Cortex of kidney (tissue), 1 donor: ENCODE measurements at places on chromosomes 13 and 19.

DNA sequence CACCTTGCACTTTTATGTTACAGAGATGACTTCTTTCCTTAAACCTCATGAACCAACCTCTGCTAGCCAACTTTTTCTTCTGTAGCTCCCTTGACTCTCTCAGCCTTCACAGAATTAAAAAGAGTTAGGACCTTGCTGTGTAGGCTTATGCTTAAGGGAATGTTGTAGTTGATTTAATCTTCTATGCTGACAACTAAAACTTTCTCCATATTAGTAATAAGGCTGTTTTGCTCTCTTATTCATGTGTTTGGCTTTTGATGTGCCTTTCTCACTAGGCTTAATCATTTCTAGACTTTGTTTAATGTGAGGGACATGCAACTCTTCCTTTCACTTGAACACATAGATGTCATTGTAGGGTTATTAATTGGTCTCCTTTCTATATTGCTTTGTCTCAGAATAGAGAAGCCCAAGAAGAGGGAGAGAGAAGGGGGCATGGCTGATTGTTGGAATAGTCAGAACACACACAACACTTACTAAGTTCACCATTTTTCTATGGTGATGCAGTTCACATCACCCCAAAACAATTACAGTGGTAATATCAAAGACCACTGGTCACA is 509.5 kb downstream of the UQCRFS1 start:
- DNase-seq: no peak

DNA sequence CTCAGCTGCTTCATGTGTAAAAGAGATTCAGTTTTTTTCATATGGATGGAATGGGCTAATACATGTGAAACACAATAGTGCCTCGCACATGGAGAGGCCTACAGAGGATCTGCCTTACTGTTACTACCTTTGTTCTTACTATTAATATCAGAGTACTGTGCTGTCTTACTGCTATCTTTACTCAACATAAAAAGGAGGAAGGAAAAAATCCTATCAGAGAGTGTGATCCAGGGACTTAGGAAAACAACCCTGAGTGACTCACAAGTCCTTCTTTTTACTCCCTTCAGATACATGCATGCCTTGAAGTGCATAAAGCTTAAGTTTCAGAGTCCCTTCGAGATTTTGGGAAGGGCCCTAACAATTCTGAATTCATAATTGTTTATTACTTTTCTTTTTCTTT is 136.8 kb downstream of the TBC1D4 start:
- no peak for DNase-seq

- DNase-seq: no peak
Observed at GRCh38 chr13:34808649-34809048, 133.4 kb upstream of the NBEA start.

DNA sequence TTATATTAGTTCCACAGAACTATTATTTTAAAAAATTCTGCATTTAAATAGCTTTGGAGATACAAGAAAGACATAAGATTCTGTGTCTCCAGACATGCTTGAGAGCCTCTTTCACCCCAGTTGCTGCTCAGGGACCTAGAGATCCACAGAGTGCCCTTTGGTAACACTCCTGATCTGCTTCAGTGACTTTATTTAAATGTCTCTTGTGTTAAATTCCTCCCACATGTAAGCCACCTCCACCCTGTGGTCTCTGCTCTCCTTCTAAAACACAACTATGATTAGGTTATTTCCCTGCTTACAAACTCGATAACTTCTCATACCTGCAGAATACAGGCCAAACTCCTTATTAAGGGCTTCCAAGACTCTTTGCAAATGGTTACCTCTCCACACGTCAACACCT is 141.0 kb downstream of the RFC3 start:
- no peak for DNase-seq

DNA sequence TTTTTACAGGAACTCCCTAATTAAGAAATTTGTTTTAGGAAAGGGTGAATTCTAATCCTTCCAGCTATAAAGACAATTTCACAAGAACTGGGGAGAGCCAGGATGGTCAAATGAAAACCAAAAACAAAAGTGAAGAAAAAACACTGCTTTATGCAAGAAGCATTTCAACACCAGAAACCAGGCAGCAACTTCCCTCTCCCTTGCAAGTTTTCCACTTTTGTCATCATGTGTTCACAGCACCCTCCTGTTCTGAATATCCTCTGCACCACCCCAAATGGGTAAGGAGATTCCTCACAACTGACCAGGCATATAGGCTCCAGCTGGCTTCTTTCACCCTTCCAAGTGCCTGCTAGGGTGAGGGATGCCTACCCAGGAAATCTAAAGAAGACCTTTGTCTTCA is 328.1 kb downstream of the TBC1D4 start:
- DNase-seq: no peak

GRCh38 chr19:38255383-38256014 is 675 bp downstream of the PPP1R14A start:
- DNase-seq: no peak

- DNase-seq: no peak
Observed at GRCh38 chr19:9789066-9789465, 20.5 kb upstream of the ZNF846 start.

GRCh38 chr13:105048677-105049076 is 1486.8 kb downstream of the EFNB2 start:
- no peak for DNase-seq

DNA sequence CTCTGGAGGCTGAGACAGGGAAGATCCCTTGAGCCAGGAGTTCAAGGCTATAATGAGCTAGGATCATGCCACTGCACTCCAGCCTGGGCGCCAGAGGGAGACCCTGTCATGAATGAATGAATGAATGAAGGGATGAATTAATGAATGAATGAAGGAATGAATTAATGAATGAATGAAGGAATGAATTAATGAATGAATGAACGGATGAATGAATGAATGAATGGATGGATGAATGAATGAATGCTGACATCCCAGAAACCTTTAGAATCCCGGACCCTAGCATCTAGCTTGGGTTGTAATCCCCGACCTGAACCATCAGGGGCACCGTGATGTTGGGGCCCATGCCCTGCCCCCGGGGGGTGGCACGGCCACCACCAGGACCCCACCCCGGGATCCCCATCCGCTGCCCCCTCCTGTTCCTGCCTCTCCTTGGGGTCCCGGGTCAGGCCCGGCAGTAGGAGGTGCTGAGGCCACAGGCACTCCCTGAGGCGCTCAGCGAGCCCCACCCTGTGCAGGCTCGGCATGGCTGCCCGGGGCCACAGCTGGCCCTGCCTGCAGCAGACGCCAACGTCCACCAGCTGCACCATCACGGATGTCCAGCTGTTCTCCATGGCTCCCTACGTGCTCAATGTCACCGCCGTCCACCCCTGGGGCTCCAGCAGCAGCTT is 3.4 kb downstream of the EBI3 start:
- no peak for DNase-seq

DNA sequence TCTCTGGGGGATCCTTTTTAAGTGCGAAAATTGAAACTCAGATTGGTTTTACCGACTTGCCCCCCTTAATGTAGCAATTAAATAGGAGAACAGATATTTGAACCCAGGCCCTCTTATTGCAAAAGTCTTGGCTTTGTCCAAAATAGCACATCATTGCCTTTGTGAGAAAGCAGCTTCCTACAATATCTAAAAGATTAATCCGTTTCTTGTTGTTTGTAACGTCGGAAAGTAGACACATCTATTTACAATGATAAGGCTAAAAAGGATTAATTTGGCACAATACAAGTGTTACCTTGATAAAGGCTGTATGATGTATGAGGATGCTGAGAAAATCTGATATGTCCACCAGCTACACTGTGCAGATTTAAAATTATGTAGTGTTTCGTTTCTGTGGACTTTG is 108.7 kb upstream of the SLC10A2 start:
- DNase-seq: no peak

DNA sequence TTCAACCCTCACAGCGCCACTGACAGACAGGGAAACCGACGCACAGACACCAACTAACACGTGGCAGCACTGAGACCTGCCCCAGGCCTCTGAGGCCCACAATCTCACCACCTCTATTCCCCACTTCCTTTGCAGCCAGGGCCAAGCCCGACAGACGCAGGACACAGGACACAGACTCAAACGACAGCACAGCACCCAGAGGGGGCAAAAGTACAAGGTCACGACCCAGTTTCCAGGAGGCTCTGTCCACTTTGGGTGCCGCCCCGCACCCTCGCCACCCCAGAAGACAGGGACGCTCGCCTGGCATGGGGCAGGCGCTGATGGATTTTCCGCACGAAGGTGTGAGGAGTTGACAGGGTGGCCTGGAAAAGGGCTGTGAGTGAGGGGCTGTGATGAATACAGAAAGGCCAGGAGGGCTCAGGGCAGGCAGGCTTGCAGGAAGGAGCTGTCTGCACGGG is 48.8 kb downstream of the MLLT1 start:
- no peak for DNase-seq

DNA sequence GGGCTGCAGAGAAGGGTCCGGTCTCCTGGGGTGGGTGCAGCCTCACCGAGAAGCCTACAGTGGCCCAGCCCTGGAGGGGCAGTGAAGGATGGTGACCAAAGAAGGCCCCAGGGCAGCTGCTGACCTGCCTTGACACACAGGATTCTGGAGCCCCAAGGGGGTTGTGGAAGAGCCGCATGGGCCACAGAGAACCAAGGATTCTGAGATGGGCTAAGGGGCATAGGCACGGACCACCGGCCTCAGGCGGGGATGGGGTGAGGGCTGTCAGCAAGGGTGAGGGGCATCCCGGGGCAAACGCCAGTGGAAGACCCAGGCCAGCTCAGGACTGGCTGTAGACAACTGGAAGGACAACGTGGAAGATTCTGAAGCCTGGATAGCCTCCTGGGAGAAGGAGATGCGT is 151.6 kb downstream of the TEX29 start:
- no peak for DNase-seq

DNA sequence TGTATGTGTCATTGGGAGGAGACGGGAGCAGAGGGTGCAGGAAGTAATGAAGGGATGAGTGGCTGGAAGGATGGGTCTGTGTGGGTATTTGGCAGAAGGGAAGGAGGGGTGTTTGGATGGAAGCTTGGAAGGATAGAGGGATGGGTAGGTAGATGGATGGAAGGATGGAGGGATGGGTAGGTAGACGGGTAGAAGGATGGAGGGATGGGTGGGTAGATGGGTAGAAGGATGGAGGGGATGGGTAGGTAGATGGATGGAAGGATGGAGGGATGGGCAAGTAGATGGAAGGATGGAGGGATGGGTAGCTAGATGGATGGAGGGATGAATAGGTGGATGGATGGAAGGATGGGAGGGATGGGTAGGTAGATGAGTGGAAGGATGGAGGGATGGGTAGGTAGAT is 41.7 kb upstream of the EHD2 start:
- DNase-seq: no peak
